NCI-H2081 treated with DMSO at 0.1 percent for 48 hours (cell line): ENCODE measurements at places on chromosomes 7 and 10.

GRCh38 chr7:117087639-117088396 lies 134.5 kb downstream of the ST7 start:
- DNase-seq: no peak

DNA sequence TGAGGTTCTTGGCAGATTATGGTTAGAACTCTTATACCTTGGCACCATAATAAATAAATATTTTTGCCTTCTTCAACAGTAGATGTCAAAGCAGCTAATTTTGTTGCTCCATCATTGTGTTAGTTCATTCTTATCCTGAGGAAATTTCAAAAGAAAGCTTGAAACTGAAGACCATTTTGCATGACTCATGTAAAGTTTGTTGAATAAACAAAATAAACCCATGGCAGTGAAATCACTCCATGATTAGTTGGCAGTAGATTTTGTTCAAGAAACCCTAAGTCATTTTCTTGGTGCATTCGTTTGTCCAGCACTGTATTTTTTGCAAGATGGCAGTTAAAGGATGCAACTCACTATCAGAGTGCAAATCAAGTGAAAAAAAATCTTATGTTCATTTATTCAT lies 91.6 kb downstream of the HECW1 start:
- DNase-seq: no peak

GRCh38 chr7:148116829-148117403 lies 473.6 kb upstream of the C7orf33 start:
- DNase-seq: no peak

- DNase-seq: no peak
Measured at GRCh38 chr10:109259293-109259692, 664.0 kb downstream of the XPNPEP1 start.

DNA sequence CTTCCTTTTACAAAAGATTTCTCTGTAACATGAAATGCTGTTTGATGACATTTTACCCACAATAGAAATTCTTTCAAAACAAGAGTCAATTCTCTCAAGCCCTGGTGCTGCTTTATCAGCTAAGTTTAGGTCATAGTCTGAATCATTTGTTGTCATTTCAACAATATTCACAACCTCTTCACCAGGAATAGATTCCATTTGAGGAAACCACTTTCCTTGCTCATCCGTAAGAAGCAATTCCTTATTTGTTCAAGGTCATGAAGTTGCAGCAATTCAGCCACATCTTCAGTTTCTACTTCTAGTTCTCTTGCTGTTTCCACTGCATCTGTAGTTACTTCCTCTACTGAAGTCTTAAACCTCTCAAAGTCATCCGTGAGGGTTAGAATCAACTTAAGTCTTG lies 315.3 kb downstream of the TYW1 start:
- no peak for DNase-seq

- DNase-seq: no peak
Measured at GRCh38 chr10:124661660-124662180, 82.5 kb downstream of the FAM53B start.

GRCh38 chr7:151736403-151736909 lies 140.5 kb downstream of the PRKAG2 start:
- peak; percentile 71 for DNase-seq

DNA sequence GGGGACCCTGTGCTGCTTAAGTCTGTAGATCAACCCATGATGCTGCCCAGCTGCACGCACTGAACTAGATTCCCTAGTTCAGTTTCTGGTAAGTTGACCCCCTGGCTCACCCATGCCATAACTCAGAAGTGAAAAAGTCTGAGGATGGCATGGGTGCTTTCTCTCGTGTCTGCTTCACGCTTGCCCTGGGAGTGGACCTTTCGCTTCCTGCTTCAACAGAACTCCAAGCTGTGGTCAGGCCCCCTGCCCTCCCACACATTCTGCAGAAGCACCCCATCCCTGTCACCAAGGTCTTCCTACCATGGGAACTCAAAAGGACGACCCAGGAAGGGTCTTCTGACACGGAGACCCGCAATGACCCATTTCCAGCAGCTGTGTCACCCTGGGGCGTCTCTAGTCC lies 39.9 kb downstream of the LRRC18 start:
- DNase-seq: no peak

- no peak for DNase-seq
Measured at GRCh38 chr7:20594023-20594422, 21.4 kb upstream of the ABCB5 start.

DNA sequence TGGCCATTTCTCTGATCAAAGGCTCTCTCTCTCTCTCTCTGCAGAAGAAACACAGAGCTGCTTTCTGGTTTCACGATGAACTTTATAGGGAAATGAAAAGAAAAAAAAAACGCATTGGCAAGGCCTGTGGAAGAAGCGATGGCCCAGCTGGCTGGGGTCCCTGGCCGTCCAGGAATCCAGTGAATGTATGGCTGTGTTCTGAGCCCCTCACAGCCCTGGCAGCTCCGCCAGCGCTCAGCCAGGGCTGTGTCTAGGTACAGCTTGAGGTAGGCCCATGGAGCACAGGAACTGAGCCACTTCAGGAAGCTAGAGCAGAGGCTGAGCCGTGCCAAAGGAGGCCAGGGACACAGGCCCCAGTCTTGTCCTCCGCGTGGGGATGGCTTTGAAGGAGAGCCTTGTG lies 13.1 kb upstream of the UCMA start:
- no peak for DNase-seq

- no peak for DNase-seq
Measured at GRCh38 chr10:5305374-5305773, 59.4 kb upstream of the UCN3 start.

GRCh38 chr7:133233142-133233541 lies 19.7 kb upstream of the EXOC4 start:
- DNase-seq: no peak

GRCh38 chr7:149713061-149713730 lies 60.2 kb downstream of the ZNF467 start:
- no peak for DNase-seq

GRCh38 chr7:40598915-40599314 lies 464.1 kb downstream of the SUGCT start:
- DNase-seq: no peak

GRCh38 chr7:105594034-105594433 lies 12.7 kb upstream of the EFCAB10 start:
- no peak for DNase-seq

GRCh38 chr7:3482147-3482921 lies 181.3 kb downstream of the SDK1 start:
- DNase-seq: no peak

GRCh38 chr7:24862461-24862860 lies 105.2 kb upstream of the GSDME start:
- no peak for DNase-seq

DNA sequence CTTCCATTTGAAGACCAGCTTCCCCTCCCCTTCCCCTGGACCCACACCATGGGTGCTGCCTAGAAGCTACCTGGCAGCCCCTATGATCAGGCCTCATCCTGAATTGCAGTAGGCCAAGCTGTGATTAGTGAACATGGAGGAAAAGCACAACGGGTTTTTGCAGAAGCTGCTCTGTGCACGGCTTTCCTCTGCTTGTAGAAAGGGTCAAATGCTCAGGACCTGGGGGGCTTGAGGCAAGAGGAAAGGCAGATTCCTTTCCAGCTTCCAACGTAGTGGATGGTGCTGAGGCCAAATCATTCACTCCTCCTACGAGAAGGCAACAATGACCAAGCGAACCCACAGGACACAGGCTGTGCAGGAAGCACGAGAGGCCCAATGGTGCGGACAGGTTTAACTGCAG lies 410.3 kb upstream of the SHH start:
- no peak for DNase-seq

DNA sequence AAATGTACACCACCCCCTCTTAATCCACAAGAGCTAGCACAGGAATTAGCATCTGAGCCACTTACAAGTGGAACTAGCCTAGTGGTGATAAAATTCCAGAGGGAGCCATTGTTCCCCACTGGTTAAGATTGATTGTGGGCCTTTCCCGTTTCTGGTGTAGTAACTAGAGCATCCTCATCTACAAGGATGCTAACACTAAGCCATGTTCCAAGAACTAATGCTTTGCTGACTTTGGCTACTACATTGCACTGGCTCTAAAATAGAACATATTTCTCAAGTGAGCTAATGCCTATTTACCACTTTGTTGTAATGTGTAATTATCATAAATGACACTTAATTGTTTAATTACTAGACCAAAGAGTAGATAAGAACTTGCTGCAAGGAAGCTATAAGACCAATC lies 143.7 kb downstream of the FZD1 start:
- no peak for DNase-seq

GRCh38 chr7:1450987-1451386 lies 8.3 kb downstream of the MICALL2 start:
- no peak for DNase-seq

- DNase-seq: no peak
Measured at GRCh38 chr7:155531681-155532080, 14.7 kb downstream of the CNPY1 start.

DNA sequence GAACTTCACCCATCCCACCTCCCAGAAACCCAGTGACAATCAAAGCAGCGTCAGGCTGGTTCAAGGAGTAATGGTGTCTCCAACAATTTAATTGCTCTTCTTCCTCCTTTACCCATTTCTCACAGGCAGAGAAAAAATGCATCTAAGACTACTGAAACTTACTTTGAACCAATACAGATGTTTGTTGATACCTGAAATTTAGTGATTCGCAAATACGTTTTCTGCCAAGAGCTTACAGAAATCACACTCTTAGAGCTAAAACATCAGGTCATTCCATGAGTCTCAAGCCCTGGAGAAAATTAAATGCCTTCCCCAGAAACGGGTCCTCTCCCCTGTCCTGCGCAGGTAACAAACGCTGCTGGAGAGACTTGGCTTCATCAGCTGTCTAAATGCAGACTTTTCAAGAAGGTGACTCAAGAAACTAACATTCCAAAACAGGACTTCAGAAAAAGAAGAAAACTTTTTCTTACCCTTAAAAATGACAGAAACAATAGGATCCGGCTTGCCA lies 443 bp downstream of the MYOF start:
- DNase-seq: no peak

DNA sequence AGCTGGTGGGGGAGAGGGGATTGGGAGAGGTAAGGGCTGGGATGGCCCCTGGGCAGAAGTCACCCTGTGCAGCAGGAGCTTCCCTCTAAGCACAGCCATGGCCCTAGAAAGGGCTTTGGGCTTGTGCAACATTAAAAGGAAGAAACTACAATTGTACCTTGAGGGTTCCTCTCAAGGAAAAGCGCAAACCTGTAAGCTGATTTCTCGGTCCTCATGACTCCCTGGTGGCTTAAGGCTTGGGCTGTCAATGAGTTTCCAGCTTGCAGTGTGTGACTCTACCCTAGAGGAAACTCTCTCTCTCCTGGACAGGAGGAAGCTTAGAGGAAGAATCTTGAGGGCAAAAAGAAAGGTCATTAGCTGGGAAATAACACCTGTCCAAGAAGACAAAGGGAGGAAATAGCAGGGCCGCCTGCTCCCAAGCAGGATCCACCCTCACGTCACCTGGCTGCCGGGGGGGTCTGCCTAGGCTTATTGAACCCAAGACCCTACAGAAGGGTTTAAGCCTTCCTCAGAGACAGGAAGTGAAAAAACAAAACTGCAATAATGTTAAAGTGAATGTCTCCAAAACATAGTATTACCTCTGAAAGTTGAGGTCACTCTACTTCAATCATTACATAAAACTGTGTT lies 112.5 kb downstream of the WDR11 start:
- DNase-seq: no peak

DNA sequence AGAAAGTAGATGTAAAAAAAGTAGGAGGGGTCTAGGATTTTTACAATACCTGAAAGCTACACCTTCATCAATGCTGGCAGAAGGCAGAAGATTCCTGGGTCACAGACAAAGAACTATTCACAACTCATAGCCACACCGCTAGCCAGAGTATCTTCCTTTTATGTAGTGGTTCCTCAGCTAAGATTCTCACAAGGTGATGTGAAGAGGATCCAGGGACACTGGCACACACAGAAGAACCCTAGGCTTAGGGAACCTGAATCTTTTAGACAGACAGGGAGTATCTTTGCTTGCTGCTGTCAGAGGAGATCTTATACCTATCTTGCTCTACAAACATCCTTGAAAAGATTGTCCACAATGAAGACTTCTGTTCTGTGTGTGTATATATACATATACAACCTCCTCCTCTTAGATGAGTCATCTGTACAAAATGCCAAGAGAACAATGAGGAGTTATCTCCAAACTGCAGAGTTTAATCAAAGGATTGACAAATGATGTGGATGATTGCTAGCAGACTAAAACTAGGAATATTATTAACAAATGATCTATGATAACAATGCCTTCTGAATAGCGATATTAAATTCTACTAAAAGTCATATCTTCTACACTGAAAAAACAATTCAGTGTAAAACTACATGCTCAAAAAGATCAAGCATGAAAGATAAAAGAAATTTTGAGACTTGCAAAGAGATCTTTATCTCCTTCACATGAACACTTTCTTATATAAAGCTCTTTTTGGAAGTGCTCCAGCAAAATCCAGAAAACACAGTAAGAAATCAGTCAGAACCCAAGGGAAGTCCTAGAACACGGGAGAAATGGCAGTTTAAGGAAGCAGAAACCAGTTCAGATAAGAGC lies 409.3 kb downstream of the PARD3 start:
- DNase-seq: no peak

DNA sequence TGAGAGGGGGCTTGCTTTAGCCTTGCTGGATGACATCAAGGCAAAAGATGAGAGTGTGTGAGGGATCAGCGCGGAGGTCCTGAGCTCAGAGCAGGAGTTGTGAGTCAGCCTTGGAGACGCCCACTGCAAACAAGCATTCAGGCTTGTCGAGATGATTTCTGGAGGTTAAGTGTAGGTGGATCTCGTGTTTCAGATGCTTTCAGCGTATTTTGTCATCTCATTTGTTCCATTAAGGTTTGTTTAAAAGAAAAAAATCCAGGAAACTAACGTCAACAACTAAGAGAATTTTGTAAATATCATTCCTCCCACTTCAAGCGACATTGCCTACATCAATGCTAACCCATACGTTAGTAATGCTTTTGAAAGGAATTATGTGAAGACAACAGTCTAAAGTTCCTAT lies 715.4 kb upstream of the NRP1 start:
- DNase-seq: no peak

DNA sequence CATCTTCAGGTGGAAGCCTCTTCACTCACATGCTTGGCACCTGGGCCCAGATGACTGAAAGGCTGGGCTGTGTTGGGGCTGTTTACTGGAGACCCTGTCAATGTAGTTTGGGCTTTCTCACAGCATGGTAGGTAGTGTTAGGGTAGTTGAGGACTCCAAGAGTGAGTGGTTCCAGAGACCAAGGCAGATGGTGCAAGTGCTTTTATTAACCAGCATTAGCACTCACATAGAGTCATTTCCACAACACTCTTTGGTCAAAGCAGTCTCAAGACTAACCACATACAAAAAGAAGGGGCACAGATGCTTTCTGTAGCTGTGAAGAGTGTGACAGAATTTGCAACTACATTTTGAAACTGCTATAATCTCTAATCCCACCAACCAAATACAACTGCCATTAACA lies 135.0 kb downstream of the RTKN2 start:
- no peak for DNase-seq

GRCh38 chr10:90602862-90603610 lies 254.8 kb downstream of the HTR7 start:
- no peak for DNase-seq

- no peak for DNase-seq
Measured at GRCh38 chr10:35452171-35452570, 115.9 kb downstream of the CCNY start.
